Mesothelial cell of epicardium (in vitro differentiated cells): ENCODE measurements at places on chromosomes 1 and 21.

- DNase-seq, result no peak
Observed at GRCh38 chr21:36454706-36455105, 25.2 kb downstream of the CLDN14 start.

- DNase-seq, result no peak
Observed at GRCh38 chr1:15685820-15686219, 1.7 kb downstream of the PLEKHM2 start.

DNA sequence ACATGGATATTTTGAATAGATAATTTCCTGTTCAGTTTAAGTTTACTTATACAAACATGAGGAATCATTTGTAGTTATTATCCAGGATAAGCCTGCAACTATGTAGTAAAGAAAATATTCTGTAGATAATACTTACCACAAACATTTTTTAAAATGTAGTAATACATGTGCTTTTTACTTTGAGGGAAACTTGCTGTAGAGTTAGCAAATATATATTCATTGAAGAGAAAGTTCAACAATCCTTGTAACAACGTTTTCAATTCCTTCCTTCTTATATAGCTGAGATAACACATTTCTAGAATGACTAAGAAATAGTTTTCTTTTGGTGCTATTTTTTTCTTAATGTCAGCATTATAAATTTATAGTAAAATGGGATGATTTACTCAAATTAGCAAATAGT, 664.6 kb upstream of the ADAMTS5 start:
- DNase-seq, result no peak

GRCh38 chr1:82818586-82818985, 1017.9 kb downstream of the ADGRL2 start:
- no peak for DNase-seq

DNA sequence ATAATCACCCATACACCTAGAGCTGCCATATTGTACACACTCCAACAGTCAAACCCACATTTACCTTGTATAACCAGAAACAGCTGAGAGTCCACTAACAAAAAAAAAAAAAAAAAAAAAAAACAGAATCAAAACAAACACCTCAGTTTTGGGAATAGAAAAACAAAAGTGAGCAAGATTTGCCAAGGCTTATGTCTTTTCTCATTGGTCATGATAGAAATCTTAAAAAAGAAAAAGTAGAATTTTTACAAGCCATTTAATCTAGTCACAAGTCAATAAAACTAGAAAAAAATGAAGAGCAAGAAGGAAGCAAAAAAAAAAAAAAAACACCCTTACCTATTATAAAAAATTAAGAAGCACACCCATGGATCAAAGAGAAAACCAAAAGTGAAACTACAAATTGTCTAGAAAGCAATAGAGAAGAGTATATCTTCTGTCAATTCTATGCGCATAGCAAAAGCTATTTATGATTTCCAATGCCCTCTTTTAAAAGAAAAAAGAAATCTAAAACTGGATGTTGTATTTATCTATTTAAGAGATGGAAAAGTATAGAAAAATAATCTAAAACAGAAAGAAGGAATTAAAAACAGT, 113.2 kb upstream of the GALNT2 start:
- DNase-seq, result no peak

GRCh38 chr1:50268049-50268448, 155.2 kb downstream of the DMRTA2 start:
- no peak for DNase-seq

GRCh38 chr1:30955448-30956015, 47.0 kb upstream of the SDC3 start:
- no peak for DNase-seq

DNA sequence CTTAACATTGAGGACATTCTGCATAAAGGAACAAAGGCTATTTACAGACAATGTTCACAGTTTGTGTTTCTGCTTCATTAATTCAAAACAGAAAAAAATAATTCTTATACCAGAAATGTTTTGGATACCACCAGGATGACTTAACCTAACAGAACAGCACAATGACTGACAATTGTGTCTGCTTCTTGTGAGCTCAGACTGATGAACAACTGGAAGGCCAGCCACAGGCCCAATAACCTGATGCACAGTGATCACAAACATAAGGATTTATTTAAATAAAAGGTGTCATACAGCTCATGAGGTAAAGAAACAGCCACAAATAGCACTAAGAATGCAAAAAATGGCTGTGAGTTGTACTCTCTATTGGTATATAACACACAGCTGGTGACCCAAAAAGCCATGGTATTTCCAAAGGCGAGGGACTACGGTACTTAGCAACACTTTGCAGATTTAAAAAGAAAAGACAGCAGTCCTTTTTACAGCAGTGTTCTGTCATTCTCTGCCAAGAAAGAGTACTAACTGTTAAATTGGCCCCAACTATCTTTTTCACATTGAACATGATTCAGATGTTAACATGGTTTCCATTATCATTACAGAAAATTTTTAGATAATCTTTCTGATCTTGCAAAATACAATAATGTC, 32.1 kb upstream of the DDAH1 start:
- no peak for DNase-seq
